Brain (organoid and tissue), 16 donors: ENCODE measurements at places on chromosomes 6 and 20. TPM values are rescaled to one million over a fixed set of nuclear protein-coding genes. Genes with fewer than 3 reads are reported as not detected.

DNA sequence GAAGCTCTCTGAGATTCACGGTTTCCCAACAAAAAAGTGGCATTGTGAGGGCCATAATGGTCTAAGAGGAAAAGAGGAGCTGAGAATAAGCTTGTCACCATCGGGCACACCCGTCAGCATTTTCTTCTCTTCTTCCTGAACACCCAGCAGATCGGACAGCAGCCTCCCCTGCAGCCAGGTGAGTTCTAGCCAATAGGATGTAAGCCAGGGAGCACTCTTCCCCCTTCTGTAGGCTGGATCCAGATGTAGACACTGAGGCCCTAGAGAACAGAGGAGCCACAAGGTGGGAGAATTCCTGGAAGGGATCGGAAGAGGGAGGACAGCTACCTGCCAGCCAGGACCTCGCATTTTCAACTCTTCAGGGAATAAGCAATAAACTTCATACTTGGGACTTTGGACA lies 228.0 kb downstream of the SYNDIG1 start:
- no peak for DNase-seq

GRCh38 chr6:80211286-80211685 lies 104.8 kb downstream of the BCKDHB start:
- no peak for DNase-seq

DNA sequence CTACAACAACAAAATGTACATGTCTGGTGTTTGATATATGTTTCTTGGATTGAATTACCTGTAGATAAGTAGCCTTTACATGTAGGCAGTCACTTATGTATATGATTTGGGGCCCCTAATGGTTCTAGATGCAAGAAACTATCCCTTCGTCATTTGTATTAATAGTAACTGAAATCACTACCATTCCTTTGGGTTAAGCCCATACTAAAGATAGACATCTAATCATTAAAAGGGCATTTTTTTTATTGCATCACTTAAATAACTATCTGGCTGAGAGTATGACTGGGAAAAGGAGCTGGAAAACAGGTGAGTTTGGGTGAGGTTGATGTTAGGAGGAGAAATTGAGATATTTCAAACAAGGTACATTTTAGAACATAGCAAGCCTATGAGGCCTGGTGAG lies 213.5 kb upstream of the PLN start:
- DNase-seq, result no peak

- no peak for DNase-seq
Observed at GRCh38 chr6:16354692-16355091, 116.3 kb downstream of the GMPR start.

GRCh38 chr6:52557389-52558265 lies 19.2 kb downstream of the TRAM2 start:
- no peak for DNase-seq

GRCh38 chr6:47630587-47630986 lies 67.8 kb upstream of the ADGRF4 start:
- DNase-seq, result no peak

- no peak for DNase-seq
Observed at GRCh38 chr20:51702556-51702955, 65.6 kb downstream of the ATP9A start.

- DNase-seq, result no peak
Observed at GRCh38 chr20:63394920-63395455, 33.8 kb upstream of the CHRNA4 start.

- DNase-seq, result no peak
Observed at GRCh38 chr6:142302421-142303175, 791 bp downstream of the ADGRG6 start.

DNA sequence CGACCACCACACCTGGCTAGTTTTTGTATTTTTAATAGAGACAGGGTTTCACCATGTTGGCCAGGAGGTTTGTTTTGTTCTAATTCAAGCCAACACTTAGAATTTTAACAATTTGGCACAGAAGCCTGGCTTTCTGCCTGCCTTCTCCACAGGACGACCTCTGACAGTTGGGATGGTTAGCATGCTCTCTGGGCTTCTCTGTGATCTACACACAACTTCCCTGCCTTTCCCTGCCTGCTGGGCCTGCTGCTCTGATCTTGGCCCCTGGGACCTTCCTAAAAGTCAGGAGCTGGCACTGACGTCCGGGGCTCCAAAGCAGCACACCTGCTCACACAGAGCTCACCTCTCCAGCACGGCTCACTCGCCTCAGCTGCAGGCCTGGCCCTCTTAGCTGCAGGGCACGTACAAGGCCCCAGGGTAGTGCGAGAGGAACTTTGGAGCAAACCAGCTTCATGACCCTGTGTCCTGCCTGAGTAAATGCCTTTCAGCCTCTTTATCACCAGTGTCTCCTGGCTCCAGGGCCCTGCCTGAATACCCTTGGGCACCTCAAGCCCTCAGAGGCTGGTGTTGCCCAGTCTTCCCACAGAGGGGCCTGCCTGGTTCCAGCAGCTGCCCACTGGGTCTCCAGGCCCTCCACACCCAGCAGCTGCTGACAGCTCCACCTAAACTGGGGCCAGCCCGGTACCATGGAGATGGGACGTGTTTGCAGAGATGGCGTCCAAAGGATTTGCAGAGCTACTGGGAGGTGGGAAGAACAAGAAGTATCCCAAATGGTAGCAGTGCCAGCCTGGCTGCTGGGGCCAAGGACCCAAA lies 96.0 kb downstream of the PSMB1 start:
- DNase-seq, result no peak

DNA sequence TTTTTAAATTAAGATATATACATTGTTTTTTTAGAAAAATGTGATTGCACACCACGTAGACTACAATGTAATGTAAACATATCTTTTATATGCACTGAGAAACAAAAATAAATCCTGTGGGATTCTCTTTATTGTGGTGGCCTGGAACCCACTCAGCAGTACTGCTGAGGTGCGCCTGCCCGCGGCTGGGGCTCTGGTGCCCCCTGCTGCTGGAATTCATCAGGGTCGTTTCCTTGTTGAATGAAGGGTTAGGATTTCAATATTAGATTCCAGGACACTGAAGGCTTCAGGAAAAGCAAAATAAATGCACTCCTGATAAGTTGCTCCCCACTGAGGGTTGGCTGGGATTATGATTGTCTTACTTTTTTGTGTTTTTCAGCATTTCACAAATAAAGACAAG lies 175.8 kb upstream of the GGTLC1 start:
- no peak for DNase-seq

GRCh38 chr6:158707120-158707820 lies 57.4 kb downstream of the SYTL3 start:
- no peak for DNase-seq

DNA sequence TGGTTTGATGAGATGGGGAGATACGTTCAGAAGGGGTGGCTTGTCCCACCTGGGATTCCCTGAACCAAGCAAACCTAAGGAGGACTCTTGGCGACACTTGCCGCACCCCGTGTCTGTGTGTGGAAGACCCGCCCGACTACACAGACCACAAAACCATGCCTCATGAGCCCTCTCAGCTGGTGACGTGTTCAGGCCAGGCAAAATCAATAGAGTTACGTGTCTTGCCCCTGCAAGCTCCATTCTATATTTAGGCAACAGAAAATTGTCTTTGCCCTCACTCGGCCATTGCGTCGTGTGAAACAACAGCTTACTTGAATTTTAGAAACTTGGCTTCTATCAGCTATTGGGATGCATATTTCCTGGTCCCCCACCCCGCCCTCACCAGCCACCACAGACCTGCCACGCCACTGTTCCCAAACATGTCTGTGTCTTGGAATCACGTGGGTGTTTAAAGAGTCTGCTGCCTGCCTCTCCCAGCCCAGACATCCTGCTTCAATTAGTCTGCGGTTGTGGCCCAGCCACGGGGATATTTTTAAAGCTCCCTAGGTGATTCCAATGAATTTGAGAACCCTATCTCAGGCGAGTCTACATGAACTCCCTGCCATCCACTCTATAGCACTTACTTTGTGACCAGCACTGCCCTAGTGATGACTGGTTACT lies 279.2 kb upstream of the EXOC2 start:
- DNase-seq, result no peak

- DNase-seq, result peak; percentile 91
Observed at GRCh38 chr6:27374824-27375612, 13.5 kb upstream of the ZNF391 start.

DNA sequence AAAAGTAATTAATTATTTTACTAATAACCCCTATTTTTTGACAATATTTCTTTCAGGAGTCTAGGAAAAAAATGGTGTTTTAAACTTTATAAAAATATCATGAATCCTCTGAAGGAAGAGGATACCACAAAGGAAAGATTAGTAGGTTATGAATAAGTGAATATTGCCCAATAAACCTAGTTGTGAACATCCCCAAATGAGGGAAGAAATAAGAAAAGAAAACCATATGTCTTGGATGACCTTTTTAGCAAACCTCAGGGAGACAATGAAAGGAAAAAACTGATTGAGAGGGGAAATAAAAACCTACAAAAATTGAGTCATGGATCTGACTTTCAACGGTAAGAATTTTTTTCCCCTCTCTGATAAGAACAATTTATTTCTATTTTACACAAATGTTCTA lies 34.4 kb downstream of the TENT5A start:
- DNase-seq, result no peak

DNA sequence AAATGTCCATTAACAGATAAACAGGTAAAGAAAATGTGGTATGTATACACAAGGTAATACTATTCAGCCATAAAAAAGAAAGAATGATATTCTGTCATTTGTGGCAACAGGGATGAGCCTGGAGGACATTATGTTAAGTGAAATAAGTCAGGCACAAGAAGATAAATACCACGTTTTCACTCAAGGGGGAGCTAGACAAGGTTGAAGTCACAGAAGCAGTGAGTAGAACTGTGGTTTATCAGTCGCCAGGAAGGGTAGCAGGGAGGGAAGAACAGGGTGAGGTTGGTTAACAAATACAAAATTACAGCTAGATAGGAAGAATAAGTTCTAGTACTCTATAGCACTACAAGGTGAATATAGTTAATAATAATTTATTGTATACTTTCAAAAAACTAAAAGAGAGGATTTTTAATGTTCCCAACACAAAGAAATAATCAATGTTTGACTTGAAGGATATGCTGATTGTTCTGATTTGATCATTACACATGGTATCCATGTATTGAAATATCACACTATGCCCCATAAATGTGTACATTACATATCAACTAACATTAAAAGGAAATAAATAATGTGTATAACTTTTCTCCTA lies 21.1 kb downstream of the RTN4IP1 start:
- peak; percentile 11 for DNase-seq

DNA sequence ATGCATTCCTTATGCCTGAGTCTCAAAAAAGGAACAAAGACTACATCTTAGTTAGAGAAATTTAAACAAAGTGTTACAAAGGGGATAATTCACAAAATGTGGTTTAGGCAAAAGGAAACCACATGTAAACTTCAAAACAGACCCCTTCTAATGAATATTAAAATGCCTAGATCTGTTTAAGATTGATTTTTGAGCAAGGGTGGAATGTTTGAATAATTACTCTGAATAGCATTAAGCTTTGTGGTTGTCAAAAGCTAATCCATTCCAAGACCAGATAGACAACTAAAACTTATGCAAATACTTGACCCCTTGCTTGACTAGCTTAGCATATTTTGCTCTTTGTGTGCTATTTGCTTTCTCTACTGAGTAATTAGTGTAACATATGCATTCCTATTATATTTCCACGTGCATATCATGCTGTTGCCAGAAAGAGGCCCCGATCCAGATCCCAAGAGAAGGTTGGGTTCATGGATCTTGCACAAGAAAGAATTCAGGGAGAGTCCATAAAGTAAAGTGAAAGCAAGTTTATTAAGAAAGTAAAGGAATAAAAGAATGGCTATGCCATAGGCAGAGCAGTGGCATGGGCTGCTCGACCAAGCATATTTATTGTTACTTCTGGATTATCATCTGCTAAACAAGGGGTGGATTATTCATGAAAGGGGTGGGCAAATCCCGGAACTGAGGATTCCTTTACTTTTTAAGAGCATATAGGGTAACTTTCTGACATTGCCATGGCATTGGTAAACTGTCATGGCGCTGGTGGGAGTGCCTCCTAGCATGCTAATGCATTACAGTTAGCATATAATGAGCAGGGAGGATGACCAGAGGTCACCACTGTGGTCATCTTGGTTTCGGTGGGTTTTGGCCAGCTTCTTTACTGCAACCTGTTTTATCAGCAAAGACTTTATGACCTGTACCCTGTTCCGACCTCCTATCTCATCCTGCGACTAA lies 1193.4 kb upstream of the EYS start:
- DNase-seq, result no peak

DNA sequence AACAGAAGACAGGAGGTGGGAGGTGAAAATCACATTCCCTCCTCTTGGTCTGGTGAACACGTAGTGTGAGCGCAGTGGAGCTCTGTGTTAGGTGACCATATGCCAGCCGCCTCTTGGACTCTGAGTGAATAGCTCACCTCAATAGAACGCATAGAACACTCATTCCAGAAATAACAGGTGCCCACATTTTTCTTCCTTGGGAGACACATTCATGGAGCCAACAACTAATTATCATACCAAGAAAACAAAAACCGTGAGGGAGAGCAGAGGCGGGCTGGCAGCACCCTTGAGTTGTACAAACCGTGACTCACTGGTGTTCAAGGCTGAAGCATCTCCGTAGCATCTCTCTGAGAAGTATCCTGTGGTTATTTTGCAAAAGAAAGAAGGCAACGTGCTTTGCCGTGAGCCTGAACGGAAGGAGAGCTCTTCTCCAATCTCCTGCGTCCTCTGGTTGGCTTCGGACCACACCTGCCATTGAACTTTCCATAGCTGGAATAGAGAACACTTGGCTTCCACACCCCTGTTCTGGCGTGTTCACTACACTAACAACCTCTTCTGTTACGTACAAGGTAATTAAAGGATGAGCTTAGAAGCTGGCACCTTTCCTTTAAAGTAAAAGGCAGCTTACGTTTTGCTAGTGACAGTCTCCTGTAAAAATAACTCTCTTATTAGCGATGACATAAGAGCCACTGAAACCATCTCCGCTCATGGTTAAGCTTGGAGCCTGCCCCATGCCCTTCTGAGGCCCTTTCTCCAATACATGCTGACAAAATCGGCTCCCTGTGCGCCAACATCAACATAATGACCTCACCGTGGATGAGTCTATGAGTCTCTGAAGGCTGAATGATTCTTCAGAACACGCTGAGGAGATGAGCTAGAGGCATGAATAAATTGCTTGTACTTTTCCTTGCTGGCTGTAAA lies 30.2 kb upstream of the SGK1 start:
- DNase-seq, result no peak

- no peak for DNase-seq
Observed at GRCh38 chr6:70379473-70380013, 33.8 kb upstream of the FAM135A start.

- no peak for DNase-seq
Observed at GRCh38 chr20:41406353-41406752, 39.7 kb upstream of the EMILIN3 start.

The EDN3 gene
- 0.87 TPM for polyA plus RNA-seq

The EYS gene
- not detected for polyA plus RNA-seq

The PXT1 gene
- polyA plus RNA-seq, result 0.15 TPM

The KHDC1L gene
- 0.83 TPM for polyA plus RNA-seq

The PBOV1 gene
- polyA plus RNA-seq, result not detected

The CLIC5 gene
- polyA plus RNA-seq, result 1.1 TPM

The SLC22A7 gene
- not detected for polyA plus RNA-seq

The SIM1 gene
- not detected for polyA plus RNA-seq

The SOX18 gene
- polyA plus RNA-seq, result 7.2 TPM

The TGM6 gene
- polyA plus RNA-seq, result not detected
